Ammon's horn (tissue), 1 donor: ENCODE measurements at places on chromosomes 5 and 9.
A peak's percentile ranks its signal among the peaks of the same experiment; 100 is the strongest.

DNA sequence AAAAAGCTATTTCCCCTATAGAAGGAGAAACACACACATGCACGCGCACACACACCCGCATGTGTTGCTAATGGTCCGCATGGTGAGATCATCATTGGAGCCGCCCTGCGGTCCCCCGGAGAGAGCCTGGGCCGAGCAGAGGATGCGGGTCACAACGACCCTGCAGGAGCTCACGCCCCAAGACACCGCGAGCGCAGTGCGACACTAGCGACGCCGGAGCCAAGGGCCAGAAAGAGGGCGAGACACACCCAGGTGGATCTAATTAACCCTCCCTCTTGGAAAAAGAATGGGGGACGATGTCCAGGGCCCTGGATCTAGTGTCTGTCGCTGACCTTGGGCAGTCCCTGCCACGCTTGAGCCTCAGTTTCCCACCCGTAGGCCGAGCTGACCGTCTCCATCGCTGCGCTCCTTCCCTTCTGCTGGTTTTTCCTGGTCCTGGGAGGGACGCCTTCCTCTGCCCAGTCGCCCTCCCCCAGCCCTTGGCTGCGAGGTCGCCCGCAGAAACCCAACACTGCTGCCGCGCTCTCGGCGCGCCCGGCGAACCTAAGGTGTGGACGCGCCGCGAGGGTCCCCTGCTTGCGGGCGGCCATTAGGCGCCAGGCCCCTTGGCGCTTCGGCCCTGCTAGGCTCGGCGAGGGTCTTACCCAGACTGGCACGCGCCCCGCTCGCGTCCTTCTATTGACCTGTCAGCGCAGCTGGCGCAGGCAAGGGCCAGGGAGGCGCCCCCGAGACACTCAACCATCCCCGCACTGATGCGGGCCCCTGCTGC is 47.5 kb upstream of the RNF20 start:
- peak; percentile 49 for DNase-seq

- no peak for DNase-seq
Measured at GRCh38 chr9:72749276-72749675, 203.6 kb downstream of the ALDH1A1 start.

DNA sequence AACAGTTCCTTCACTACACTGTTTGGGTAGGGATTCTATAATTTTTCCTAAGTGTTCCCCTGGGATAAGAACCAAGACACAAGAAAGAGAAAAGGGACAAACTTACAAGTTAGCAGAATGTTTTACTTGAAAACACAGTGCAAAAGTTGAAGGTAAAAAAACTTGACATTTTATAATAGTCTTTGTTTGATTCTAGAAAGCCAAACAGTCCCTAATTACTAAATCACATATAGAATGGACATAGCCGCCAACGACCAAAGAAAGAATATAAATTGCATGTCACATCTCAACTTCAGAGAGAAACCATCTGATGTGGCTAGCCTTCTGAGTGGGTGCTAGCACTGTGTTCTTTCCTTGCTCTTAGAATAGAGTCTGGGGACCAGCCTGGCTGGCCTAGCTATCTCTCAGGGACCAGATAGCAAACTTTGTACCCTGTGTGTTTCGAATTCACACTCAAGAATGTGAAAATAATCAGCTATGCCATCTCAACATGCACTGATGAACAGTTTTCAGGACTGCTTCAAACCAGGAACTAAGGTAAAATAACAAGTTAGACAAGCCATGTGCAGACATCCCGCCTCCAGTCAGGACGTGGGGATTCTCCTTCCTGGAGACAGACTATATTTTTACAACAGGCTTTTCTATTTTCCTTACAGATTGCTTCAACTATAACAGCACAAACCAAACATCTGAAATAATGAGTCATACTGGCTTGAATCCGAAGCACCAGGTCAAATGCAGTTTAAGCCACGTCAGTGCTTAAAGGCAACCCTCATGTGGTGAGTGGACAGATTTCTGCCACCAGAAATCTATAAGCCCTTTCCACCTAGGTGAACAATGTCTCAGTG is 53.7 kb downstream of the LHFPL2 start:
- DNase-seq = no peak

- no peak for DNase-seq
Measured at GRCh38 chr9:33837138-33837537, 20.2 kb downstream of the UBE2R2 start.

GRCh38 chr5:109411627-109412026 is 1.9 kb upstream of the PJA2 start:
- no peak for DNase-seq

DNA sequence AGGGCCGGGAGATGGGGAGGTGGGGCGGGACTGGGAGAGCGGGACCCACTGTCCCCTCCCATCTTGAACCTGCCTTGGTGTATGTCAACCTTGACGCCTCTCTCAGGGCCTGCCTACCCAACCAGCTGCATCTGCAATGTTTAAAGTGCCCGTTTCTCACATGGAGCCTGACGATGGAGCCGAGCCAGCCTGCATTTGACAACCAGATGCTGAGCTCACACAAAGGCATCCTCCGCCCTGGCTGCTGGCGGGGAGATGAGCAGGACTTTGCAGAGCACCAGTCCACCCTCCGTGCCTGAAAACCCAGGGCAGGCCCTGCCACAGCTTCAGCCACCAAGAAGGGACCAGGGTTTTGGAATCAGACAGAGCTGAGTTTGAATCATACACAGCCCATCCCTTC is 141.1 kb upstream of the SMIM23 start:
- DNase-seq = peak; percentile 15

GRCh38 chr9:124754289-124754688 is 16.8 kb downstream of the NR6A1 start:
- DNase-seq = no peak

DNA sequence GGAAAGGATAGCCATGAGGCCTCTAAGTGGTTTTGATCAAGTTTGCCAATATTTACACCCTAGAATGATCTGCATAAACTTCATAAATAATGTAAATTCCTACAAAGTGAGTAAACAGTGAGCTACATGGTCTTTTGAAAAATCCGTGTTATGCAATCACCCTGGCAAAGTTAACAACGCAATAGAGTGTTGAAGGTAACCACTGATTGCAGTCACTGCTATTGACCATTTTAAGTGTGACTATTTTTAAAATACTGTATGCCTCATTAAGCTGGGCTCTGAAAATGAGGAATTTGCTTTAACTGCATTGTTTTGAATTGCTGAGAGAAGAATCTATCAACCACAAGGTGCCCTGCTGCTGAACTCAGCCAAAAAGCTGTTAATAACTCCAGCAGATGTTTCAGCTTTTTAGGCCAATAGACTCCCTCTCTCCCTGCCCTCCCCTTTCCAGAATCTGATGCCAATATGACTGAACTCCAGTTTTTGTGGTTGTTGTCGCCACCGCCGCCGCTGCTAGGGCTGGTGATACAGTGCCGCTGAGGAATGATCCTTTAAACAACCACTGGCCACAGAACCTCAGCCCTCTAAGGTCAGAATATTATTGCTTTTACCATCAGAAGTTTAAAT is 35.3 kb upstream of the SMARCA2 start:
- DNase-seq = peak; percentile 43

DNA sequence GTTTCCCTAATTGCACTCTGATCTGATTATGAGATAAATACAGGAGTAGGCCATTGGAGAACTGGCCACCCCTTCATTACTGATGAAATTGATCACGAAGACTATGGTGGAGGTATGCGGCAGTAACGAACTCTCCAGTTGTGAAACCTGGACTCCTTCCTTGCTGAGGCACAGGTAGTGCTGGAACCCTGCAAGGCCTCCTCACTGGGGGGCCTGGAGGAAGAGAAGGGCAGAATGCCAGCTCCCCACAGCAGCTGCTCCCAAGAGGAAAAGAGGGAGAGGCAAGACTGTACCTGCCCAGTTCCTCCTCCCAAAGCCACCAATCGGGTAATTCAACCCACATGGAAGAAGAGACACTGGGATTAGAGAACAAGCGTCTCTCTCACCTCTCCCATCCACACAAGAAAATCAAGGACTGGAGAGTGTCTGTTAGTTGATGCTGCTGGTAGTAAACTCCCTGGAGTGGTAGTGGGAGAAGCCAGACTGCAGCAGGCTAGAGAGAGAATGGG is 19.1 kb upstream of the TRIO start:
- no peak for DNase-seq

- DNase-seq = no peak
Measured at GRCh38 chr9:91180240-91180929, 181.3 kb downstream of the AUH start.

- DNase-seq = no peak
Measured at GRCh38 chr9:94031946-94032345, 52.3 kb upstream of the PTPDC1 start.

GRCh38 chr5:54090495-54091120 is 219.8 kb downstream of the ARL15 start:
- DNase-seq = no peak

DNA sequence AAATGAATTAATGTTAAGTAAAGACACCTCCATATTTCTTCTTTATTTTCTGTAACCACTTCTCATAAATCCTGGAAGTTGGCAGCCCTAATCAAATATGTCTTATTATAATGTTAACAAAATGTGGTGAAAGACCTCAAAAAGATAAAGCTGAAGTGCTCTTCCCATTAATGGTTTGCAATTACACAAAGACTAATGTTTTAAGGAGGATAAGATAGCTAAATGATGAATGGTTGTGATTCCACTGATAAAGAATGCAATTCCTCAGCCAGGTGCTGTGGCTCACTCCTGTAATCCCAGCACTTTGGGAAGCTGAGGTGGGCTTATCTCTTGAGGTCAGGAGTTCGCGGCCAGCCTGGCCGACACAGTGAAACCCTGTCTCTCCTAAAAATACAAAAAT is 125.8 kb upstream of the SNX2 start:
- no peak for DNase-seq

GRCh38 chr5:175680020-175680419 is 22.1 kb downstream of the HRH2 start:
- DNase-seq = no peak

DNA sequence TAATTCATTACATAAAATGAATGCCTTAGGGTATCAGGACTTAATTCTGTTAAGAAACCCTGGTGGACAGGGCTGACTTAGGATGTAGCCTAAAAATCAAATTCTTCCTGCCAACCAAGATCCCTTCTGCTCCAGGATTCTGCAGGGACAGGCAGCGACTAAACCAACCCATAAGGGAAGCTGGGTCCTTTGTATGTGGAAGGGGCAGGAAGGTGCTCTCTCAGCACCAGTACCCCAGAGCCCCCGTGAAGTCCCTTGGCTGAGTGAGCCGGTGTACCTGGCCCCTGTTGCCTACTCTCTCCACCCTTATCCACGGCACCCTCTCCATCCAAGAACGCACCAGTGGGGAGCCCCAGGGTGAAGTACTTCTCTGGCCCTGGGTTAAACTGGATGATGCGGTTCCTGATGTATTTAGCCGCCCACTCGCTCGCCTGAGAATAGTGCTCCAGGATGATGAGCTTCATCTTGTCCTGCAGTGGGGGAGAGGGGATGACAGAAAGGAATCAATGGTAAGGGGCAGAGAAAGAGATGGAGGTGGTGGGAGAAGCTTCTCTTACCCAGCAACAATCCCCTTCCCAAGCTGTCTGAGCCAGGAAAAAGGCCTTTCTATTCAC is 1.1 kb downstream of the GNPDA1 start:
- DNase-seq = no peak

DNA sequence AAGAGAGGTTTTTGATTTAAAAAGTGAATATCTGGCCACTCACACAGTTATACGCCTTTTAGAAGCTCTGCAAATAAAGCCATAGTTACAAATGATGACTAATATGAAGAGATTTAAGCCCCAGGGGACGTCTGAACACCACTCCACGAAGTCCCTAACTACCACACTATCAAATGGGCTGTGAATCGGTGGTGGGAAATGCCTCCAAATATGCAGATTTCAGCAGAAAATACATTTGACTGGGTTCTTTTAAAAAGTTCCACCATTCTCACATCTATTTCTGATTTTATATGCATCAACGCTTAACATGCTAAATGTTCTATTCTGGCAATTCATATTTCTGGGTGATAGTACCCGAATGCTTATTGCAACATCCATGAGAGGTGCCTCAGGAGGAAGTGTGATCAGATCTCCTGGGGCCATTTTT is 22.5 kb downstream of the TICAM2 start:
- no peak for DNase-seq

DNA sequence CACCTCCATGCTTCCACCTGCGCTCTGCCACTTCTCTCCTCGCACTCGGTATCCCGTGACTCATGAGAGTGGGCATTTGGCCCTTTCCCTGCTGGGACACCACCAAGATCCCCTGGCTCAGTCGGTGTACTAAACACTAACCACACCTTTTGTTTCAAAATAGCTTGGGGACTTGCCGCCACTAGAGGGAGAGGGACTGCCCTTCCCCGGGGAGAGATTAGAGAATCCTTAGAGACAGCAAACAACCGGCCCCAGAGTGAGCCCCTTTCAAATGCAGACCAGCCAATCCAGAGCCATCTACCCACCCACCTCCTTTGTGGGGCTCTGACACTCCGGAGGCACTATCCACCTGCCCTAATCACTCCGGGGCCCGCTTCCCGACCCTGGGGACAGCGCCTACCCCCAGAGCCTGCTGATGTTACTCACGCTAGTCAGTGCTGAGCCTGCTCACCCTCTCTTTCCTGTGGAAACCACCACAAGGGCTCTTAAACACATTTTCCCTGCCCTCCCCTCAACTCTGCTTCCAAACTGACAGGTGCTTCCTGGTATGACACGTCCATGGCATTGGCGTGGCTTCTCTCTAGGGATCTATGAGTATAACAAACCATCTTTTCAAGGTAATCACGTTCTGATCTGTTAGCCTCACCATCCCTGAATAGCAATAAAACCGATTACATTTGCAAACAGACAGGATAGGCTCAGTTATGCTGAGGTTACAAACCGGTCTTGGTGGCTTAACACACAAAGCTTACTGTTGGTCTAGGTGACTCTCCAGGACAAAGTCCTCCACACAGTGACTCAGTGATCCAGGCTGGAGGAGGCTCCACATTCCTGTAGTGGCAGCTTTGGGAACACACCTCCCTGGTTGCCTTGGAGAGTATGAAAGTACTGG is 180.1 kb upstream of the MVB12B start:
- no peak for DNase-seq

DNA sequence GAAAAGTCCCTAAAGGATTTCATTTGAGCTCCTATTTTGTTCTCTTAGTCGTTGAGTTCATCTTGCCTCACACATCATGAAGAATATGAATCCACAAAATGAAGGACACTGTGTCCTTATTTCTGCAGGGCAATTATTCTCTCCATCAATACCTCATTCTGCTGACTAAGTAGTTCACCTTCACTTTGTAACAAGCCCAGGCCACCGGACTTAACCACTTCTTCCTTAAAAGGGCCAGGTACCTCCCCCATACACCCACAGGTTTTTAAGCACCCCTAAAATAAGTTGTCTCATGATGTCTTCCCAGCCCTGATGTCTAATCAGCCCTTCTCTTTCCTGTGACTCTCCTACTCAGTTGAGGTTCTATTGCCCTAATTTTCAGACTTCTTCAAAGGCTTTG is 67.1 kb upstream of the PLPP6 start:
- DNase-seq = no peak

GRCh38 chr5:71666321-71666720 is 52.8 kb upstream of the CARTPT start:
- no peak for DNase-seq
